Ascending aorta (tissue), 2 donors: ENCODE measurements at places on chromosomes 4 and X.

- peak; percentile 94 for DNase-seq
Observed at GRCh38 chr4:87038837-87039615, 104.2 kb downstream of the AFF1 start.

DNA sequence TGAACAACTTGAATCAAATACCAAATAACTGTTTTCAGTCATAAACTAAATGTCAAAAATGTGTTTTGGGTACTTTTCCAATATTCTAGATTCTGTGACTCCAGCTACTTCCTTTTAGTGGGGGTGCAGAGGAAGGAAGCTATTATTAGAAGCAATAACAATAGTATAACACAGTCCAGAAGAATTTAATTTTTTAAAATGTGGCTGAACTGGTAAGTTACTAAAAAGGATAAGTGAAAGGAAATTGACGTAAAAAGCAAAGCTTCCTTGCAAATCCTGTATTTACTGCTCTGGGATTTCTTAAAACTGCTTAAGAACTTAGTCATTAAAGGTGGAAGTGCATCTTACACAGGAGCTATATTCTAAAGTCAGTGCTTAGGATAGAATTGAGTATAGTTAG is 53.2 kb downstream of the MOSPD2 start:
- no peak for DNase-seq

- DNase-seq, result no peak
Observed at GRCh38 chr4:156685308-156685707, 286.3 kb downstream of the PDGFC start.

GRCh38 chr4:152399246-152399645 is 136.6 kb downstream of the FBXW7 start:
- DNase-seq, result no peak

DNA sequence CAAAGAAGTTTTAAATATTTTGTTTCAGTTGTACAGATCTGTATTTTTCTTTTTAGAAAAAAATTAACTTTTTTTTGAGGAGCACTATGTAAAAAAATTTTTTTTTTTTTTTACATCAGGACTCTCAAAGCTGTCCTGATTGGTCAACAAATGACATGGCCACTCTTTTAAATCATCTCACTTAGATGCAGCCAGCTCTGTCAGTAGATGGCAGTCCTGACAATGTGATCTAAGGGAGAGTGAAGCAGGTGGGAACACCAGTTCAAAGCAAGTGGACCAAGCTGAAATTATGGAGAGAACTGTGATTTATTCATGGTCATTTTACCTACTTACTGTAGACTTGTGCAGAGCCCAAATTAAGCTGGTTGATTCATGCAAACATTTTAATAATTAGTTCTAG is 174.7 kb upstream of the GPRIN3 start:
- no peak for DNase-seq

GRCh38 chr4:89439533-89439932 is 131.9 kb upstream of the GPRIN3 start:
- no peak for DNase-seq

GRCh38 chr4:52551487-52551886 is 107.6 kb downstream of the USP46 start:
- no peak for DNase-seq

GRCh38 chr4:158778156-158778711 is 9.4 kb downstream of the FNIP2 start:
- no peak for DNase-seq

DNA sequence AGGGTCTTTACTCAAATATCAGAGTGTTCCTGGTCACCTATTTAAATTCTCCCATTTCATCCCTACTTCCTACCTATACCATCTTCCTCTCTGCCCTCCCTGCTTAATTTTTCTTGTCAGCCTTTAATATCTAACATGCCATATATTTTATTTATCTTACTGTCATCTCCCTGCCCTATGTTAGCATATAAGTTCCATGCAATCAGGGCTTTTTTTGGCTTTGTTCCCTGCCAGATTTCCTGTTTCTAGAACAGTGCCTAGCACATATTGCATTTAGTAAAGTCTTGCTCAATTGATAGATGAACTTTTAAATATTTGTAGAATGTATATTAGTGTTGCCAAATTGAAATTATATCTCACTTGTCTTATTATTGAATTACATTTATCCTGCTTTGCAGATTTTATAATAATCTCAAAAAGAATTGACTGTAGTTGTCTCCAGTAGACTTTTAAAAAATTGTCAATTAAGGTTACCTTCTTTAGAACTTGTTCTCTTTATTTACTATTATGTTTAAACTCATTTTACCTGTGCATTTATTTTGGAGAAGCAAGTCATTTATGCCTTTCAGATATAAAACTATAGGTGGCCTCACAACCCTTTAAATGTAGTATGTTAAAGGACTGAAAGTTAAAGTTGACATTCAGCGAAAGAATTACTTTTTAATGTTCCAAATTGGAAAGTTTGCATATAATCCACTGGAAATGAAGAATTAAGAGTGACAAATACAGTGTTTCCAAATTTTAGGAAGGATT is 108.2 kb upstream of the BMPR1B start:
- DNase-seq, result no peak

DNA sequence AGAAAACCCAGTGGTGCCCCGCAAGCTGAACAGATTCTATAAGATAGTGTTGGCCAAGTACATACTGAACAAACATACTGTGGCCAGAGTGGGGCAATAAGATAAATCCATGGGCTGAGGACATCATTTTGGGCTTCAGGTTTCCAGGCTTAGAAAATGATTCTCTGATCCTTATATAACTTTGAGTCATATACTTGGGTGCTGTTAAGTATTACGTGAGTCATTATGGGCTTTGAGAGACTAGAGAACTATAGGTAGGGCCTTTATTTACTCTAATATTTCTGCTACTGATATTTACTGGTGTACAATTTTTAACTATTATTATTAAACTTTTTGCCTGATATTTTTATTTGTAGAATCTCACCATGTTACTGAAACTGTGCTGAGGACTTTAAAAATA is 586.1 kb downstream of the CENPC start:
- no peak for DNase-seq

DNA sequence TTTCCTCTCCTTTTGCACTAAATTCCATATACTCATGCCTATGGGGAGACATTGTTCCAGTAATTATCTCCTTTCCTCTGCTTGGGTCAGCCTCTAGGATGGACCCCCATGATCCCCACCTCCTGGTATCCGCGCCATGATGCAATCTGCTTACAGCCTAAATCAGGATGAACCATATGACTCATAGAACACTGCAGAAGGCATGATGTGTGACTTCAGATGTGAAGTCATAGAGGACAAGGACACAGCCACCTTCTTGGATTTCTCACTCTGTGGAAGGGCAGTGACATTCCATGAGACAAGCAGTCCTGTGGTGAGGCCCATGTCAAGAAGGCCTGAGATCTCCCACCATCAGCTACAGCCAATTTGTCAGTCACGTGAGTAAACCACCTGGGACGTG is 9.0 kb upstream of the TMEM144 start:
- no peak for DNase-seq
